ENCODE measurements at places on chromosomes 1 and 21.

DNA sequence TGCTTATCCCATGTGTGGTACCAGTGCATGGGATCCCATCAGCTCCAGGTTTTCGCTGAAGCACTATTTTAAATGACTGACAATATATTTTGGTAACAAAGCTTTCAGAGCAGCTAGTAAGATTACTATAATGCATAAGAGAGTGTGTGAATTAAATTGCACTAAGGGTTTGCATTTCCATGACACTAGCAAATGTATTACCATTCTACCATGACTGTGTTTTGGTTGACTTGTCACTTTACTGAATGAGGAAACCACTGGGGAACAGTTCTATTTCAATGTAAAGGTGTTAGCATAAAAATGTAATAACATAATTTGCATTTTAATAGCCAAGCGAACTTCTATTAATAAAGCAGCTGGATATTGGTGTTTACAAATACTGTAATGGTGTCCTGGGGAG, 31.7 kb upstream of the ERO1B start:
- H3K27me3 ChIP-seq, result no peaks in the 10 kb centered on the region
- no peaks in the 10 kb centered on the region for H3K4me1 ChIP-seq
- no peak overlapping the region for H3K4me3 ChIP-seq

DNA sequence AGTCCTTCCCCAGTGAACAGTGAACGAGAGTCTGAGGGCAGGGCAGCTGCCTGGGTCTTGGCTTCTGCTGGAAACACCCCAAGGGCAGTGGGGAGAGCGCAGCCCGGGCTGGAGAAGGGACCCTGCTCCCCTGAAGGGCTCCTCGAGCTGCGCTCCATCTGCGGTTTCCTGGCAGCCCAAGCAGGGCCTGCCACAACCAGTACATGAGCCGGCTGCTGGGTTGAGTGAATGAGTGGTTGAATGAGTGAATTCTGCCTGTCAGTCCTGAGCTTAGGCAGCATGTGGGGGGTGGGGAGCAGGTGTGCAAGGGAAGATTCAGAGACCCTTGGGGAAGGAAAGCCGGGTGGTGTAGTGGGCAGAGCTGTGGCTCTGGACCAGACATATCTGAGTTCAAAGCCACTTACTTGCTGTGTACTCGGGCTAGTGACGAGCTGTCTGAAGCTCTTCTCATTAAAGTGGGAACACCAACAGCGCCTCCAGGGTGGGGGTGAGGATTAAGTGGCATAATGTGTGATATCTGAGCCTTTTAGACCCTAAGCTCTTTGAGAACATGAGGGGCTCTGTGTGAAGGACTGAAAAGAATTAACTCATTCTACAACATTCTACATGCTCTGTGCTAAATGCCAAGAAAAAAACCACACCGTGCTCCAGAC, 3.7 kb downstream of the OPRD1 start:
- H3K36me3 ChIP-seq, result no peaks in the 10 kb centered on the region
- no peak overlapping the region for H3K4me3 ChIP-seq
- peaks cover 22% of the 10 kb centered on the region for H3K27me3 ChIP-seq
- DNase-seq, result no peak

GRCh38 chr1:3368711-3369445, 85.6 kb upstream of the ARHGEF16 start:
- H3K27ac ChIP-seq, result no peak overlapping the region
- no peaks in the 10 kb centered on the region for H3K36me3 ChIP-seq
- no peak overlapping the region for H3K4me3 ChIP-seq
- H3K27me3 ChIP-seq, result no peaks in the 10 kb centered on the region
- no peak for DNase-seq
- H3K4me1 ChIP-seq, result no peaks in the 10 kb centered on the region

- no peaks in the 10 kb centered on the region for H3K4me1 ChIP-seq
- no peak overlapping the region for H3K27ac ChIP-seq
- H3K27me3 ChIP-seq, result no peaks in the 10 kb centered on the region
- no peak overlapping the region for H3K4me3 ChIP-seq
- no peak for DNase-seq
These were observed 5.3 kb upstream of the NAXE start for GRCh38 chr1:156586323-156586722.

DNA sequence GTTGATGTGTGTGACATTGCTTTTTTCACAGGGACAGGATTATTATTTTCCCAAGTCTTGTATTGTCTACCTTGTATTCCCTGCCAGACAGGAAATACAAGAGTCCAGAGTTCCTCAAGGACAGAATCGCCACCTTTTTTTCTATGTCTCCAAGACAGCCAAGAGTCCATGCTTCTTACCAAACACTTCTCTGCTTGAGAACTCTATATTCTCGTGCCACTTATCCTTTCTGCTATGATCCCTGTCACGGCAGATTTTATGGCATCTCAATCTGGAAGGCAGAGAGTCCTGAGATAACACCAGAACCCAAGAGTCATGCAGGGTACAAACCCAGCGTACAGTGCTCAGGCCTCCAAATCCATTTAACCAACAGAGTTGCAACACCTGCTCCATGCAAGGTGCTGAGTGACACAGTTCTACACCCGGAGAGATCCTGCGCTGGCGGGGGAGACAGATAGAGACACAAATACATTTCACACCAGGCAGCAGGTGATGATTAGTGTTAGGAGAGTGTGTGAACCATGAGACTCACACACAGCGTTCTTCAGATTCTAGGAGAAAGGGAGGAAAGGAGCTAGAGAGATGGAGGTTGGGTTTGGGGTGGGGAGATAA, 107.6 kb downstream of the NAV1 start:
- no peak for DNase-seq
- H3K4me1 ChIP-seq, result peaks cover 5% of the 10 kb centered on the region
- H3K36me3 ChIP-seq, result no peaks in the 10 kb centered on the region

DNA sequence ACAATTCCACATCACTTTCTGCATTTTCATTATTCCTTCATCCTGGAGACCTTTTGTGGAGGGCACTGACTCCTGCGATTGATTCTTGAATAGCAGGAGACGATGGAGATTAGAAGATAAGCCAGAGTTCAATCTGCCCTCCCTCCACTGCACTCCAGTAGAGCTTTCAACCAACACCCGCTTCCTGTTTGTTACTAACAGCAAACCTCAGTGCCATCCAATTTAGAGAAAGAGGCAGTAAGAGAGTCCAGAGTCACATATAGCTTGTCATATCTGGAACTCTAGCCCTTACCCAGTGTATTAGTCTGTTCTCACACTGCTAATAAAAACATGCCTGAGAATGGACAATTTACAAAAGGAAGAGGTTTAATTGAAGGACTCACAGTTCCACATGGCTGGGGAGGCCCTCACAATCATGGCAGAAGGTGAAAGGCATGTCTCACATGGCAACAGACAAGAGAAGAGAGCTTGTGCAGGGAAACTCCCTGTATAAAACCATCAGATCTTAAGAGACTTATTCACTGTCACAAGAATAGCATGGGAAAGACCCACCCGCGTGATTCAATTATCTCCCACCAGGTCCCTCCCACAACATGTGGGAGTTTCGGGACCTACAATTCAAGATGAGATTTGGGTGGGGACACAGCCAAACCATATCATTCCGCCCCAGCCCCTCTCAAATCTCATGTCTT, 55.9 kb downstream of the PCBP3 start:
- no peaks in the 10 kb centered on the region for H3K27me3 ChIP-seq
- H3K27ac ChIP-seq, result no peak overlapping the region
- no peak overlapping the region for H3K4me3 ChIP-seq
- no peak for DNase-seq

- H3K4me3 ChIP-seq, result no peak overlapping the region
- H3K27me3 ChIP-seq, result no peaks in the 10 kb centered on the region
- H3K4me1 ChIP-seq, result no peaks in the 10 kb centered on the region
- H3K27ac ChIP-seq, result no peak overlapping the region
- no peaks in the 10 kb centered on the region for H3K36me3 ChIP-seq
These were observed 262.8 kb upstream of the PRMT6 start for GRCh38 chr1:106793651-106794050.

DNA sequence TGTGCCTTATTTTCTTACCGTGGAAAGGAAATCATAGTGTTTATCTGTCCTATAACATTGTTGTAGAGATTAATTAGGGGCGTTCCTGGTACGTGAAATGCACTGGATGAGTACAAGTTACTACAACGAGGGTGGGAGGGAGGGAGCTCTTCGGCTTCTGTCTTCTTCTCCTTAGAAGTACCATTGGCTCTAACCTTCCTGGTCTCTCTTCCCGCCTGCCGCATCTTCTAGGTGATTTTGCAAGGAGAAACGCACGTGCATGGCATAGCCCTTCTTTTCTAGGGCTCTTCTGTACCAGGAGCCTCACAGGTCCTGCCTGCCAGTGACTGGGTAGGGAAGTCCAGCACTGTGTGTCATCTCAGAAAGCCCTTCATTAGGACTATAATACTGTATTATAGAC, 16.8 kb downstream of the SH3BP5L start:
- H3K4me1 ChIP-seq, result no peaks in the 10 kb centered on the region
- no peak for DNase-seq
- no peaks in the 10 kb centered on the region for H3K27me3 ChIP-seq
- no peak overlapping the region for H3K27ac ChIP-seq

GRCh38 chr1:103177108-103177775, 68.9 kb upstream of the COL11A1 start:
- H3K27me3 ChIP-seq, result no peaks in the 10 kb centered on the region
- H3K4me3 ChIP-seq, result no peak overlapping the region
- H3K36me3 ChIP-seq, result no peaks in the 10 kb centered on the region

GRCh38 chr1:185343306-185343705, 26.3 kb upstream of the IVNS1ABP start:
- peaks cover 25% of the 10 kb centered on the region for H3K4me1 ChIP-seq
- no peaks in the 10 kb centered on the region for H3K36me3 ChIP-seq
- no peak overlapping the region for H3K27ac ChIP-seq

- H3K36me3 ChIP-seq, result no peaks in the 10 kb centered on the region
- H3K27ac ChIP-seq, result no peak overlapping the region
- no peaks in the 10 kb centered on the region for H3K4me1 ChIP-seq
- H3K27me3 ChIP-seq, result no peaks in the 10 kb centered on the region
These were observed 146.0 kb downstream of the GPATCH2 start for GRCh38 chr1:217484871-217485270.

DNA sequence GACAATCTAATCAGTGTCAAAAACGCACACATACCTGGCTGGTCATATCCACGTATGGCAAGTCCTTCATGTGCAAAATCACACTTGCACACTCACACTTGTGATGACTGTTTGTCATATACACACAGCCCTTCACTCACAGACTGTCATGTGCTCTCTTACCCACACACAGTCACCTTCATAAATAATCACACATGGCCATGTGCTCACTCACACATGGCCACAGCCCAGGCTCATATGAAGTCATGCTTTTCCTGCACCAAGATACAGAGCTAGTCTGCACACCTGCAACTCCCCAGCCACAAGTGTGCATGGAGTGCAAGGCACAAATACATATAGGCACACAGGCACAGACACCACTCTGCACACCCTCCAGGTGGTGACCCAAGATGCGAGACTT, 45.4 kb upstream of the FOXO6 start:
- no peaks in the 10 kb centered on the region for H3K36me3 ChIP-seq
- no peak overlapping the region for H3K4me3 ChIP-seq
- H3K27me3 ChIP-seq, result no peaks in the 10 kb centered on the region
- H3K27ac ChIP-seq, result no peak overlapping the region

DNA sequence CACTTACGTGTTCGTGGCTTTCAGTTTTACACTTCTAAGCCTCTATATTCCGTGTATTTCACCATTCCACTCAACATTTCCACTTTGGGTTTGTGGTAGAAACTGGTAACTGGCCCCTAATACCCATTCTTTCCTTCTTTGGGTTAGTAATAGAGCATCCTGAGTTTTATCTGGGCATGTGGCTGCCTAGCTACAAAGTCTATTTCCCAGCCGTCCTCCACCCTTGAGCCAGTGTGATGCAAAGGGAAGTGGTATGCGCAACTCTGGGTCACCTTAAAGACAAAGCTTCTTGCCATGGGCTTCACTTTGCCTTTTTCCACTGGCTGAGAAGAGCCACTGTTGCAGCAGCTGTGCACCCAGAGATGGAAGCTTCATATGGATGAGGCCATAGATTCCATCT, 73.9 kb downstream of the LAMC2 start:
- no peak for DNase-seq
- no peak overlapping the region for H3K4me3 ChIP-seq
- H3K27me3 ChIP-seq, result no peaks in the 10 kb centered on the region
- no peak overlapping the region for H3K27ac ChIP-seq
- H3K4me1 ChIP-seq, result no peaks in the 10 kb centered on the region
- no peaks in the 10 kb centered on the region for H3K36me3 ChIP-seq

DNA sequence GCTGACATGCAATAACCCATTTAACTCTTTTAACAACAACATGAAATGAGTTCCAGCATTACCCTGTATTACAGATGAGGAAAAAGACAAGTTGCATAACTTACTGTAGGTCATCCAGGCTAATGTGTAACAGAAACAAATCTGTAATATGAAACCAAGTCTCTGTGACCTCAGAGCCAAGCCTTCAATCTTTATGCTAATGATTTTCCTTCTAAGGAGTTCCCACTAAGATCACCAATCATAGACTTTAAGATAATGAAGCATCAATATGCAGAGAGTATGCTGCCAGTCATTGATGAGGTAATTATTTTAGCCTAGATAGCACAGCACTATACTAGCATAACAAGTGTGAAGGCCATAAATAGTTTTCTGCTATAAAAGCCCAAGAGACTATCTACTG, 35.6 kb upstream of the RNPC3 start:
- no peaks in the 10 kb centered on the region for H3K4me1 ChIP-seq
- H3K27me3 ChIP-seq, result no peaks in the 10 kb centered on the region
- H3K4me3 ChIP-seq, result no peak overlapping the region

- no peak overlapping the region for H3K27ac ChIP-seq
- no peaks in the 10 kb centered on the region for H3K27me3 ChIP-seq
- peaks cover 8% of the 10 kb centered on the region for H3K4me1 ChIP-seq
- H3K36me3 ChIP-seq, result no peaks in the 10 kb centered on the region
- no peak for DNase-seq
- no peak overlapping the region for H3K4me3 ChIP-seq
These were observed 5.8 kb downstream of the INKA2 start for GRCh38 chr1:111733183-111733991.

DNA sequence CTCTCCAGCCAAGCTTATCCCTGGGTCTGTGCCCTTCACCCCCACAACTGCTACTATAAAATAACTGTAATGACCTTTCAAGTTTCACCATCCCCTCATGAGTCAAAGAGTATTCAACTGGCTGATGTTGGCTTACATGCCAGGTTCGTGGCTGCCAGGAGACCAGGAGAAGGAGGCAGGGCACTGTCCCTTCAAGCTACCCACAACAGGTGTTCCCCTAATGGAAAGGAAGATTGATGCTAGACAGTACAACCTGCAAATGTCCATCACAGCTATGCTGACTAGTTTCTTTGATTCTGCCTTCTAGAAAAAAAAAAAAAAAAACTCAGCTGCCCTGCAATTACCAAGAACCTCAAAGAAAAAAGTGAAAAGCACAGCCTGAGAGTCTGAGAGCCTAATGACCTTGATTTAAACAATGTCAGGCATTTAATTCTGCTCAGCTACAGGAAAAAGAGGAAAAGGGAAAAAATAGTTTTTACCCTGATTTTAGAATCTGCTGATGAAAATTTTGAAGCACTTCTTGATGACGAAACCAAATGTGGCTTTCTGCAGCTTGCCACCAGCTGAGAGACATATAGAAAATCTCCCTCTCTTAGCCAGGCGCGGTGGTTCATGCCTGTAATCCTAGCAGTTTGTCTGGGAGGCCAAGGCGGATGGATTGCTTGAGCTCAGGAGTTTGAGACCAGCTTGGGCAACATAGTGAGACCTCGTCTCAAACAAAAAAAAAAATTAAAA, 82.7 kb upstream of the ROR1 start:
- H3K27ac ChIP-seq, result no peak overlapping the region
- H3K4me3 ChIP-seq, result no peak overlapping the region
- no peaks in the 10 kb centered on the region for H3K36me3 ChIP-seq
- DNase-seq, result no peak
- no peaks in the 10 kb centered on the region for H3K4me1 ChIP-seq
